Activated gamma-delta T cell treated with anti-CD3 and anti-CD28 coated beads, Interleukin-2, amount 50 U/mL, for 16 hours (primary cell): ENCODE measurements at places on chromosomes 6 and 20.

- no peak for DNase-seq
These were observed 59.2 kb downstream of the SYNJ2 start for GRCh38 chr6:158040804-158041347.

GRCh38 chr6:7723041-7723447, 2.9 kb upstream of the BMP6 start:
- DNase-seq = peak; percentile 24

GRCh38 chr6:108952776-108953486, 104.7 kb downstream of the ARMC2 start:
- DNase-seq = no peak

GRCh38 chr6:14799928-14800327, 445.9 kb upstream of the JARID2 start:
- no peak for DNase-seq

GRCh38 chr6:34447910-34448309, 18.0 kb upstream of the PACSIN1 start:
- DNase-seq = no peak

DNA sequence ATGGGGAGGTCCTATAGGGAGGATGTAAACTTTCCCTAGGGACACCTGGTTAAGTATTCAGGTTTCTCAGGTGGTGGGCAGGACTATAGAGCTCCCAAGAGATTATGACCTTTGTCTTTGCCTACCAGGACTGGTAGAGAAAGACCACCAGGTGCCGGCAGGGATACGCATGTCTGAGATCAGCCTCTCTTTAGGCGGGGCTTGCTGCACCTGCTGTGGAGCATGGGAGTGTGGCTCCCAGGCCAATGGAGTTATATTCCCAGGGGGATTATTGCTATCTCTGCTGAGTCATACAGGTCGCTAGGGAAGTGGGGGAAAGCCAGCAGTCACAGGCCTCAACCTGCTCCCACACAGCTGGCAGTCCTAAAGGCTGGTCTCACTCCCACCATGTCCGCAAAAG, 280.5 kb upstream of the MMS22L start:
- no peak for DNase-seq
